Mucosa of descending colon (tissue), 3 donors: ENCODE measurements at places on chromosomes 2 and 18.
A peak's percentile ranks its signal among the peaks of the same experiment; 100 is the strongest.

GRCh38 chr2:168912466-168912865 lies 11.4 kb downstream of the G6PC2 start:
- no peak for DNase-seq

DNA sequence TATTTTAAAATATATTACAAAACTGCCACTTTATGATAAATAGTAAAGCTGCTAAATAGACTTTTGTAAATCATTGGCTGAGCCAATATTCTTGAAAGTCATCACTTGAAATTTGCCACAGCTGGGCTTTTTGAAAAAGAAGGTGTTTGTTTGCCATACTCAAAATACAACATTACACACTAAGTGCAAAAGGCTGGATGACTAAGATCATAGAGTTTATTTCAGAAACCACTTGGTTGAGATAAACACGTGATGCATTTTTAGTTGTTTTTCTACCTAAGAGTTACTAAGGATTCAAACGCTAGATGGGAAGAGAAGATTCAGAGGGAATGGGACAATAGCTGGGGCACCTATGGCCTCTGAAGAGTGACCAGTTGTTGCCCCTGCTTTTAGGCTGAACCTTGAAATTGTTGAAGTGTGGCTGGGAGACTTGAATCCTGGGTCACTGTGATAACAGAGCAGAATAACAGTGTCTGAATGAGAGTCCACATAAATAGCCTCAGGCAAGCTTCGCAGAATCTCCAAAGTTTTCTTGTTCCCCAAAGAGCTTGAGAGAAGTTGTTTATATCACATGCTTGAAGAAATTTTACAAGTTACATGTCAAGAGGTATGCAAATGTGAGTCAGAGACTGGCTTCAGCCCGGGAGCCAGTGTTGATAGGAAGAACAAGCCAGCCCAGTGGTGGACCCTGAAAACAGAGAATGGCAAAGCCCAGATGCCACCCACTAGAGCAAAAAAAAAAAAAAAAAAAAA lies 409.8 kb downstream of the GPD2 start:
- DNase-seq = no peak

DNA sequence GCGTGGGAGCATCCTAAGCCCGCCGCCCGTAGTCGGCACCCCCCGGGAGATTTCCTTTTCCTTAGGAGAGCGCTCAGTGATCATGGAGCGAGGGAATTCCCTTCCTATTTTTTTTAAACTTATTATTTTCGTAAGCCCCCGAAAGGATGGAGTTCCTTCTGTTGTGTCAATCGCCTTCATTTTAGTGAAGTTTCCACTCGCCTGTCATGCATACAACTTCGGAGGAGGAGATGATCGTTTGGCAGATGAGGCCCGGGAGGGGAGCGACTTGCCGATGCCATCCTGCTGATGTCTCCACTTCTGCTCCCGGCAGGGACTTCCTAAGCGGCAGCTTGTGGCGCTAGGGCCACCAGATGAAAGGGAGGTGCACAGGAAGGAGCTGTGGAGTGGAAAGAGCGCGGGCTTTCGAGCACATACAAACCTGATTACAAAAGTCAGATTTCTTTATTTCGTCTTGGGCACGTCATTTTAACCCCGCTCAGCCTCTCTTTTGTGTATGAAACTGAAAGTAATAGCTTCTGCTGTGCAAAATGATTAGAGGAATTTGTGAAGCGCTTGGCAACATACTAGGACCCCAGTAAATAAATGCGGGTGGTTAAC lies at the start of gene ADGRF3:
ADGRF3 (minus strand) TSS at position 336 of the 600 bp plus-strand sequence. CDS start 555 bp downstream, outside the sequence.
- DNase-seq = peak; percentile 75

DNA sequence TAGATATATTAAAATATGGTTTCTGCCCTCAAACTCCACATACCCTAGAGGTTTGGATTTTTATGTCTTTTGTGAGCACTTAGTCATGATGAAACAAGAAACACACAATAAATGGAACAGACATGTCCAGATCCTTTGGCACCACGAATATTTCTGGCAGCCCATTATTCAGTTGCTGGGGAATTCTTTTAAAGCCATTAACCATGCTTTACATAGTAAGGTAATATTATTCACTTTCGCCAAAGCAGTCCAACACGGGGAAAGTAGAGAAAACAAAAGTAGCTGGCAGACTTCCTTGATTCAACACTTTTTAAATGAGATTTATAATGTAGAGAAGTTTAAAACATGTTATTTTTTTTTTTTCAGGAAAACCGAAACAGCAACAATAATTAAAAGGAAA lies 235.4 kb downstream of the PIEZO2 start:
- no peak for DNase-seq

- DNase-seq = no peak
Measured at GRCh38 chr2:30366199-30366691, 80.8 kb upstream of the LCLAT1 start.

DNA sequence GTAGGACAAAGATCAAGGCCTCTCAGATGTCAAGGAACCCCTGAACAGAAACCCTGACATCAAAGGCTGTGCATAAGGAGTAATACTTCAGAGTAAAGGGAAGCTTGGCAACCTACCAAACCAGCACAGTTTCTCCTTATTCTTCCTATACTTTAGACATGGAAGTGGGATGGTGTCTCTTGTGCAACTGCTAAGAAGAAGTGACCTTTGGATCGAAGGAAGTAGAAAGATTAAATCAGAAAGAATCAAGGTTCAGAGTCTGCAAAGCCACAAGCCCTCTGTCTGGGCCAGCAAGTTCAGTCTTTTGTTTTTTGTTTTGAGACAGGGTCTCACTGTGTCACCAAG lies 66.2 kb upstream of the SLC39A10 start:
- DNase-seq = no peak

- DNase-seq = no peak
Measured at GRCh38 chr2:204869132-204869823, 324.0 kb downstream of the PARD3B start.

DNA sequence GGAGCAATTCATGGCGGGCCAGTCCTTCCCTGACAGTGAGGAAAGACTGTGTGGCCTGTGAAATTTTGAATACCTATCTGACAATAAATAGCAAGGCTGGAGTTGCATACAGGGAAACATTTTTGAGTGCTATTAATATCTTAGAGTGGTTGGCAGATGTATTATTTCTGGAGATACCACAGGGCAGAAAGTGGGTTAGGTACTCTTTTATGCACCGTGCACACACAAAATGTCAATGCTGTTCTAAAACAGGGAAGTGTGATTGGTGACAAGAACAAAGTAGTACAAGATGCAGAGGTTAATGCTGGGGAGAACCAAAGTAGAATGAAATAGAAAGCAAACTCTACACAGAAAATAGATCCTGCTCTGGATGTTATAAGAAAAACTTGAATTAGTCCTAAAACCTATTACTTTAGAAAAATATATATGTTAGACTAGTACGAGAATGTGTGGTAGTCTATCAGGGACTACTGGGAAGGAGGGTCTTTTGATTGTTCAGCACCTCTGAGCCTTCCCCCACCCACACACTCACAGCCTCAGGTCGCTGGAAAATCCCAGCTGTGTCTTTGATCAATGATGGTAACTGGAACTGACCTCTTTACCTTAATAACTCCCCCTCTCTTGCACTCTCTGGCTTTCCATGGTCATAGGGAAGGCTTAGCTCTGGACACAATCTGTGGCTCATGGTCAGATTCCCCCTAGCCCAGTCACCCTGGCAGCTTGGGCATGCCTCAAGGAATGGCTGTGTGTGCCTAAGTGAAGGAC lies 58.2 kb downstream of the SERPINB8 start:
- no peak for DNase-seq

DNA sequence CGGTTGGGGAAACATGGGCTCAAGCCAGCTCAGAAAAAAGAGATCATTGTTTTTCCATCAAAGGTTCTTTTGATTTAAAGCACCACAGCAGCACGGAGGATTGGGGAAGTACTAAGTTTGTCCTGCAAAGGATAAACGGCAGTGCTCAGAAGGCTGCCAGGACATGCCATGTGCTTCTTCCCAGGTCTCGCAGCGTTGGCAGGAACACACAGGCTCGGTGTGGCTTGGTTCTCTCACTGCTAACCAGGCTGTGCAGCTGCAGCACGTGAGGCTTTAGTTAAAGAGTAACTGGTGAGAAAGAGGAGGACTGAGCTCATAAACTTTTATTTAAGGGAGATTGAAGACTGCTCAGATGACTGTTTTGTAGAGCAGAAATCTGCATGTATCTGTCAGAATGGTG lies 264.3 kb downstream of the TSN start:
- peak; percentile 64 for DNase-seq

GRCh38 chr2:71380665-71381064 lies 49.1 kb downstream of the ZNF638 start:
- DNase-seq = no peak
